ENCODE measurements at places on chromosomes 6 and 20. TPM values are rescaled to one million over a fixed set of nuclear protein-coding genes. Genes with fewer than 3 reads are reported as not detected.

Gene PDE7B
- 73.2 TPM for total RNA-seq

Gene DLGAP4
- total RNA-seq: 56.8 TPM

Gene SIM1
- 0.43 TPM for total RNA-seq

Gene PAX1
- total RNA-seq: not detected

Gene RBM38
- total RNA-seq: 32.6 TPM

Gene SLC26A8
- total RNA-seq: not detected

Gene HSPA12B
- total RNA-seq: 0.87 TPM

Gene REM1
- not detected for total RNA-seq

Gene LY6G6D
- not detected for total RNA-seq

Gene GGTLC1
- total RNA-seq: not detected

Gene HLA-DRA
- 25.8 TPM for total RNA-seq

Gene GLP1R
- not detected for total RNA-seq

Gene CNBD2
- 8.8 TPM for total RNA-seq

Gene GFOD1
- total RNA-seq: 15.2 TPM

Gene C6orf47
- total RNA-seq: 12.9 TPM

Gene ARHGAP18
- total RNA-seq: 34.4 TPM

Gene THBD
- 37.5 TPM for total RNA-seq

Gene BAG2
- total RNA-seq: 6.1 TPM

Gene TRIM40
- not detected for total RNA-seq

Gene LPA
- total RNA-seq: not detected

Gene LY6G6F
- total RNA-seq: not detected

Gene OR2J3
- not detected for total RNA-seq

Gene CALHM4
- not detected for total RNA-seq

Gene CBFA2T2
- 20.6 TPM for total RNA-seq

Gene NMBR
- total RNA-seq: not detected

Gene ULBP3
- total RNA-seq: 4.6 TPM

Gene HMGCLL1
- total RNA-seq: 0.45 TPM

Gene AGPAT4
- total RNA-seq: 5.7 TPM

Gene GRM1
- total RNA-seq: not detected

Gene RSPH4A
- not detected for total RNA-seq

Gene SLC4A11
- total RNA-seq: 0.37 TPM

Gene DDX27
- total RNA-seq: 19.7 TPM

Gene TMEM244
- not detected for total RNA-seq

Gene PCIF1
- 41.4 TPM for total RNA-seq

Gene CEP162
- total RNA-seq: 12.1 TPM

Gene ASIP
- not detected for total RNA-seq

Gene TINAG
- total RNA-seq: not detected

Gene MYCT1
- 0.29 TPM for total RNA-seq

Gene FOXA2
- total RNA-seq: 14.6 TPM

Gene ENPP1
- total RNA-seq: 2.9 TPM

Gene BPIFA1
- not detected for total RNA-seq

Gene NNAT
- 17.5 TPM for total RNA-seq

Gene ZNF311
- not detected for total RNA-seq

Gene ZBP1
- not detected for total RNA-seq

Gene KHDRBS2
- total RNA-seq: not detected

Measured in stomach (tissue), 19 donors.